GM04504 (cell line): ENCODE measurements at places on chromosomes 16 and 17.

- no peak for DNase-seq
Observed at GRCh38 chr17:30819971-30820705, 4.4 kb downstream of the CRLF3 start.

GRCh38 chr16:70692130-70692872 lies 6.4 kb upstream of the MTSS2 start:
- DNase-seq = no peak

GRCh38 chr17:56826611-56827414 lies 6.9 kb downstream of the C17orf67 start:
- no peak for DNase-seq

GRCh38 chr17:72124438-72124775 lies 3.6 kb downstream of the SOX9 start:
- no peak for DNase-seq

GRCh38 chr17:29588562-29589411 lies 661 bp downstream of the GIT1 start:
- DNase-seq = no peak

DNA sequence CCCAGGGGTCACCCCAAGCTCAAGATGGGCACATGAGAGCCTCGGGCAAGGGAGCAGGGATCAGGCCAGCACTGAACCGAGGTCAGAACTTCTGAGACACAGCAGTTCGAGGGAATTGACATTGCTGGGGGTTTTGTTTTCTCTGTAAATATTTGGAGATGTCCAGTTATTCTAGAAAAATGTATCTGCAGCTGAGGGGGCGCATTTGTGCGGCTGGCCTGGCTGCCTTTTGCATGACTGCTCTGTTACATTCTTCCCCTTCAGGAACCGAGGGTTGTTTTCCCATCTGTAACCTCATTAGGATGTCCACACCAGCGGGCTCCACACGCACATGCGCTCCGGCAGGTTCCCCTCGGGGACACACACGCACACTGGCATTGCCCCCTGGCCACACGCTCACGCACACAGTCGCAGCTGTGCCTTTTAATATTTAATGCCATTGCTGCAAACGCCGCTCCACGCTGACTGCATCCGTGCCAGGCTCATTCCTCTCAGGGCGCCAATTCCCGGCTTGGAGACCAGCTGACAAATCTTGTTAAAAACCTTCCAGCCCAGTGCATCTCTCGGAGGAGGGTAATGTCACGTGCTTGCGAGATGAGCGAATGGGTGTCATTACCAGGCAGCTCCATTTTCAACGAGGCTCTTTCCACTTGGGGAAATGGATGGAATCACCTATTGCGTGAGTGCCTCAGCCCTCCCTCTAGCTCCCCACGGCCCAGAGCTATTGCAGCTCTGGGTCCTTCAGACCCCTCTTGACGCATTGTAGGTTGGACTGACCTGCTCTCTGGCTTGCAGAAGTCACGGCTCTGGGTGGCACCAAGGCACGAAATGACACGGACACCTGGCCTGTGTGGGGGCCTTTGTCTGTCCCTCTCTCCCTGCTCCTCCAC lies 13.1 kb downstream of the CCR7 start:
- DNase-seq = peak; percentile 96
